ENCODE measurements at places on chromosomes 5 and 9. TPM values are rescaled to one million over a fixed set of nuclear protein-coding genes. Genes with fewer than 3 reads are reported as not detected.
A peak's percentile ranks its signal among the peaks of the same experiment; 100 is the strongest.

DNA sequence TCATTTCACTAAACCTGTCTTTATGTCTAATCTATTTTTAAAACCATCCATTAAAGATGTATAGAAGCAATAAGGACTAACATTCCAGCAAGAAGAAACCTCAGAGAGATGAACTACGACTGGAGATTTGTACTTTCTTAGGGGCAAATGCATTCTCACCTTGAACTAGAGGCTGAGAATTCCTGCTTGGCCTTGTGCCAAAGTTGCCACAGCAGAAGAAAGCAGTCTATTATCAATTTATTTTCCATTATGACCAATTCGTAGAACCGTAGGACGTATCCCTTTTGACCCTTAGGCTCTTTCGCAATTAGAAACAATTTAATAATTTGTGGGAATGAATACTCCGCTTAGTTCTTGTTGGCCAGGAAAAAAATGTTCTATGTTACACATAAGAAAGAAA is 1647.4 kb upstream of the CDH9 start:
- no peak for DNase-seq

GRCh38 chr5:112355058-112355685 is 63.9 kb downstream of the EPB41L4A start:
- no peak for DNase-seq

CHSY3 gene
- not detected for total RNA-seq

GLRA1 gene
- total RNA-seq = not detected

RHOBTB3 gene
- total RNA-seq = 9.7 TPM

DNA sequence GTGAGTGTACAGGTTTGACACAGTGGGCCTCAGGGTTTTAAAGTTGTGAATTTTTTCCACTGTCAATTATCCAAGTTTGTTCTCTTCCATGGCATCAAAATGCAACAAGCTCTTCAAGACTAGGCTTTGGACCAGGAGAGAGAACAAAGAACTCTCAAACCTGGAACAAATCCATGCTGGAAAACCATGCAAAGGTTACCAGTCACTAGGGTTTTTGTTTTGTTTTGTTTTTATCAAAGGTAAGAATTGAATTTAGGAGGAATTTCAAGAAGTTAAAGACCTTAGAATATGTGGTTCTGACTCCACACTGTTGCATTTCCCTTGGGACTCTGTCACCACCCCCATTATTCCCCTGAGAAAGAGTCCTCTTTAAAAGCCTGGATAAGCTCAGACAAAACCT is 191.1 kb upstream of the PIK3R1 start:
- no peak for DNase-seq

DNA sequence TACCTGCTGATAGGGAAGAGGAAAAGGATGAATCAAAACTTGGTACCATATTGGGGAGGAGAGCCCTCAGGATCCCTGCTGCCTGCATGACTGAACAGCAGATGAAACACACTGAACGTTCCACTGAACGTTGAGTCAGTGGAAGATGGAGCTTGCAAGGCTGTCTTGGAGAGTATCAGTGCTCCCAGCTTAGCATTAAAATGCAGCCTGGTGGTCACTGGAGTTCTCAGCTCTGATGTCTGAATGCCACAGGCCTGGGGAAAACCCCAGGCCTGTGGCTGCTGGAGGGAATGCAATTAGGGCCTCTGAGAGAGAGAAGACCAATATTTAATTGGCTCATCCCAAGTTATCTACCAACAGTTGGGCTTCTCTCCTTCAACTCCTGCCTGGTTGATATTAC is 54.5 kb downstream of the PDE4D start:
- no peak for DNase-seq

GRCh38 chr9:21995006-21995665 is 545 bp downstream of the CDKN2B-AS1 start:
- DNase-seq = peak; percentile 74

- no peak for DNase-seq
Observed at GRCh38 chr5:23763170-23763569, 255.8 kb downstream of the PRDM9 start.

TUSC1 gene
- not detected for total RNA-seq

DNA sequence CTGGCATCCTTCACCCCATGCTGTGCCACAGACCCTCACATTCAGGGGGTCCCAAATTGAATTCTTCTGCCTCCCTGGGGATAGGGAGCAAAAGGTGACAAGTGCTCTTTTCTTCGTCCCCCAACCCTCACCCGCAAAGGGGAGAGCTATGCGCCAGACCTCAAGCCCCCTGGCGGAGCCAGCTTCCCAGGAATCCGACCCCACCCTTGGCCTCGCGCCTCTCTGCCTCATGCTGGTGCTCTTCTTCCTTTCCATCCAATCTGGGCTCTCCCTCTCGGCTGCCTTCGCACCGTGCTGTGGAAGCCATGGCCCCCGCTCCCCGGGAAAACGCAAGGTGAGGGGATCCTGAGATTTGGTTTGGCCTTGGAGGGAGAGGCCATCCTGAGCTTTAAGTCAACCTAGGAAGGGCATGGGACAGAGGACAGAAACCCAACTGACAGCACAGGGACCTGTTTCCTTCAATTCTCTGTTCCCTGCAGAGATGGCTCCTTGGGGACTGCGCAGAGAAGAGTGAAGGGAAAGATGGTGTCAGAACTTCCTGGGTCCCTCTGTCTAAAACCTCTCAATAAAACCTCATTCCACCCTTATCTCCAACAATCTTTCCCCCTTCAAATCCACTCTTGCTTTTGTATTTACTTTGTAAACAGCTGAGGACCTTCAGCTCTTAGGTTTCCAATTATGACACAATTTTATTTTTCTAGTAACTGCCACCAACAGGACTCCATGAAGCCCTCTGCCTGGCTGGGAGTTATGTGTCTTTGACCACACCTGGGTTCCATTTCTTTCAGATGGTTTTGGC is 36.3 kb upstream of the CRB2 start:
- DNase-seq = no peak

All from activated naive CD4-positive, alpha-beta T cell treated with anti-CD3 and anti-CD28 coated beads, Interleukin-2, amount 50 U/mL, for 72 hours (primary cell).